Fibroblast of villous mesenchyme (primary cell): ENCODE measurements at places on chromosomes 2 and 18. TPM values are rescaled to one million over a fixed set of nuclear protein-coding genes. Genes with fewer than 3 reads are reported as not detected.

The LAMA1 gene
- total RNA-seq = 14.5 and 20.7 TPM in 2 replicates

The ASXL2 gene
- 10.3 and 13.8 TPM in 2 replicates for total RNA-seq

The KIF1A gene
- not detected in 2 replicates for total RNA-seq

The ANTXR1 gene
- total RNA-seq = 188 and 206 TPM in 2 replicates

The CCDC74A gene
- total RNA-seq = 4.7 and 9.7 TPM in 2 replicates

The FZD7 gene
- total RNA-seq = 14.7 and 43.8 TPM in 2 replicates

The TIMM21 gene
- 17.1 and 20.7 TPM in 2 replicates for total RNA-seq

The FHL2 gene
- total RNA-seq = 343 and 346 TPM in 2 replicates

The HPCAL1 gene
- total RNA-seq = 51.5 and 60.0 TPM in 2 replicates

The CABLES1 gene
- 0.43 and 1.3 TPM in 2 replicates for total RNA-seq
